ENCODE measurements at places on chromosomes 12 and 14.
A peak's percentile ranks its signal among the peaks of the same experiment; 100 is the strongest.

DNA sequence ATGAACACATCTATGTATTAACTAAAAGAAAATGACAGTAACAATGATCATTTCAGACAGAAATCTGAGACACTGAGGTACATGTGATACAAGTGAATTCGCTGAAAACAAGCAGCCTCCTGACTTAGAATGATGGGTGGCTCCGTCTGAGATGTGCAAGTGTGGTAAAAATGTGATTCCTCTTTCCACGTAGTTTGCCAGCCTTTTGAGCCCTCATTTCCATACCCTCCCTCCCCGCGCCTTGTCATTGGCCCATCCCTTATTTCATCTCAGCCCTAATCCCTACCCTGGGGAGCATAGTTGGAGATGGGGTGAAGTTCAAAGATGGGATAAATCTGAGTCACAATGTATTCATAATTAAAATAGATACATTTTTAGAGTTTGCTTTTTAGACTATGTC lies 107.8 kb downstream of the BMP4 start:
- no peak for DNase-seq

- no peak for DNase-seq
Observed at GRCh38 chr12:22016982-22017381, 29.0 kb upstream of the CMAS start.

DNA sequence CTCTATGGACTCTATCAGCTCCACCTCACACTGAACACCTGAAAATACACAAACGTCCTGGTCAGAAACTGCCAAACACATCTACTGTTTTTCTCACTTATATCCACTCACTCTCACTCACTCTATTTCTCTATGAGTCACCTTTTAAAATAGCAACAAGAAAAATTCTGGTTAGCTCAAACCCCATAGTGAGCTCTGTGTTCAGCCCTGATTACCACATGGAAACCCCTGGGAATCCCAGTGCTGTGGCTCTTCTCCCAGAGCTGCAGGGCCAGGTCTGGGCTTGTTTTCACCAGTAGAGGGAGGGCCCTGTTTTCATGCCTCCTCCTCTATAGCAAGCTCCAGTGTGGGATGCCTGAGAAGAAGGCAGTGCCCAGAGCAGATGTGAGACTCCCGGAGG lies 1126.1 kb downstream of the TMEM121 start:
- no peak for DNase-seq

- no peak for DNase-seq
Observed at GRCh38 chr14:106511006-106511799, 984.8 kb downstream of the TMEM121 start.

GRCh38 chr14:66403183-66403582 lies 83.0 kb upstream of the CCDC196 start:
- DNase-seq: peak; percentile 70

Data from PC-3 (cell line).